A375 (cell line): ENCODE measurements at places on chromosomes 1 and 21. TPM values are rescaled to one million over a fixed set of nuclear protein-coding genes. Genes with fewer than 3 reads are reported as not detected.

Gene MSH4
- total RNA-seq, result 0.04 and 0.08 TPM in 2 replicates

Gene OSBPL9
- 56.3 and 77.8 TPM in 2 replicates for total RNA-seq

Gene ELF3
- total RNA-seq, result 1.1 and 1.7 TPM in 2 replicates

Gene FAM43B
- not detected in 2 replicates for total RNA-seq

Gene ACTL8
- total RNA-seq, result 0.98 and 1.5 TPM in 2 replicates

Gene AKR1A1
- total RNA-seq, result 74.3 and 76.6 TPM in 2 replicates

Gene LMX1A
- not detected in 2 replicates for total RNA-seq

Gene TFF1
- total RNA-seq, result not detected in 2 replicates

Gene EPHX1
- 16.7 and 19.0 TPM in 2 replicates for total RNA-seq

Gene PGLYRP4
- total RNA-seq, result not detected in 2 replicates

Gene ATAD3C
- total RNA-seq, result not detected in 2 replicates

Gene SELP
- total RNA-seq, result not detected in 2 replicates

Gene GPR157
- total RNA-seq, result 2.2 and 2.9 TPM in 2 replicates

Gene GFI1
- total RNA-seq, result 1.1 and 1.4 TPM in 2 replicates

Gene MFAP2
- total RNA-seq, result 118 and 131 TPM in 2 replicates

Gene COG2
- 43.8 and 58.2 TPM in 2 replicates for total RNA-seq

Gene VANGL2
- total RNA-seq, result 1.3 and 1.4 TPM in 2 replicates

Gene PTGS2
- 0.60 and 0.80 TPM in 2 replicates for total RNA-seq

Gene SLC5A9
- total RNA-seq, result not detected in 2 replicates
